Activated CD4-positive, alpha-beta memory T cell treated with anti-CD3 and anti-CD28 coated beads, Interleukin-2, amount 10 ng/mL, durations not matched to agents 7 days and 5 days (primary cell): ENCODE measurements at places on chromosomes 7 and 10. TPM values are rescaled to one million over a fixed set of nuclear protein-coding genes. Genes with fewer than 3 reads are reported as not detected.

Gene C7orf33
- not detected for total RNA-seq

Gene C10orf67
- total RNA-seq: not detected

Gene VIPR2
- 0.23 TPM for total RNA-seq

Gene UFSP1
- 3.0 TPM for total RNA-seq

Gene METTL27
- 3.7 TPM for total RNA-seq

Gene CFAP70
- 0.70 TPM for total RNA-seq

Gene MACROH2A2
- total RNA-seq: 5.8 TPM

Gene OR13A1
- not detected for total RNA-seq

Gene TUBAL3
- total RNA-seq: not detected

Gene CCT6A
- 105 TPM for total RNA-seq

Gene ZPBP
- total RNA-seq: not detected

Gene LRRC4
- total RNA-seq: not detected

Gene ZNF853
- 0.23 TPM for total RNA-seq

Gene ZNF783
- 14.4 TPM for total RNA-seq

Gene GIMAP5
- 84.3 TPM for total RNA-seq

Gene HOXA1
- total RNA-seq: 0.70 TPM
